ENCODE measurements at places on chromosomes 16 and 17.

DNA sequence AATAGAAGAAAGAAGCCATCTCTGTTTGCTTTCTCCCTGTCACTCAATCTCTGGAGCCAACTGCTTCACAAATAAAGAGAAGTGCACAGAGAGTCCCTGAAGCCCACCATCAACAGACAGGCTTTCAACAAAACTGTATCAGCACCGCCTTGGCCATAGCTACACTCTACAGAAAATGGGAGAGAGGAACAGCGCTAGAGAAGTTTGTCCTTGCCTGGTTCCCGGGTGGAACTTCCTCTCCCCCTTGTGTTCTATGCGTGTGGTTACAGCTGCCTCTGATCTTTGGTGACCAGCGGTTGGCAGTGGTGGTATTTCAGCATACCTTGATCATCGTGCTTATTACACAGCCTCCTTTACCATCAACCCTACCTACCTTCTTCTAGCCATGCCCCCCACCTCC, 91.4 kb upstream of the CCL2 start:
- DNase-seq, result peak; percentile 24

DNA sequence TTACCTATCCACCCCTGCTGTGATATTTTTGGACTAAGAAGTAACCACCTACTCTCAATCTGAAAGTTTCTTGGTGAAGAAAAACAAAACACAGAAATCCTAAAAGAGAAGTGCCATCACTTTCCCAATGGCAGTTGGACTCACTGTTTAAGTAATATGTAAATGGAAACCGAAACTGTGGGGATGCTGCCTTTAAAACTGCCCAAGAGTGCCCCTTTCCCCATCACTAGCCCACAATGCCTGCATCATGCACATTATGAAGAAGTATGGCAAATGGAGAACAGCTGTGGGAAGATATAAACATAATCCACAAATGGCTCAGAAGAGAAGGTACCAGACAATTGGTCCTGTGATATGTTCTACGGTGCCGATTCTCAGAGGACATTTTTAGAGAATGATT, 33.5 kb upstream of the SLC6A2 start:
- DNase-seq, result no peak

GRCh38 chr17:50668025-50668837, 33.5 kb downstream of the ABCC3 start:
- DNase-seq, result no peak

DNA sequence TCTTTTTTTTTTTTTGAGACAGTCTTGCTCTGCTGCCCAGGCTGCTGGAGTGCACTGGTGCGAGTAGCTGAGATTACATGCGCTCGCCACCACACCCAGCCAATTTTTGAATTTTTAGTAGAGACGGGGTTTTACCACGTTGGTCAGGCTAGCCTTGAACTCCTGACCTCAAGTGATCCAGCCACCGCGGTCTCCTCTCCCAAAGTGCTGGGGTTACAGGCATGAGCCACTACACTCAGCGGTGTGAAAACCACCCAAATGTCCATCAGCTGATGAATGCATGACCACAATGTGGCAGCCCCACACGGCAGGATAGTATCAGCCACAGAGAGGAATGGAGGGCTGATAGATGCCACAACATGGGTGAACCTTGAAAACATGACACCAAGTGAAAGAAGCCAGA, 2.1 kb downstream of the P2RX5 start:
- DNase-seq, result peak; percentile 51

DNA sequence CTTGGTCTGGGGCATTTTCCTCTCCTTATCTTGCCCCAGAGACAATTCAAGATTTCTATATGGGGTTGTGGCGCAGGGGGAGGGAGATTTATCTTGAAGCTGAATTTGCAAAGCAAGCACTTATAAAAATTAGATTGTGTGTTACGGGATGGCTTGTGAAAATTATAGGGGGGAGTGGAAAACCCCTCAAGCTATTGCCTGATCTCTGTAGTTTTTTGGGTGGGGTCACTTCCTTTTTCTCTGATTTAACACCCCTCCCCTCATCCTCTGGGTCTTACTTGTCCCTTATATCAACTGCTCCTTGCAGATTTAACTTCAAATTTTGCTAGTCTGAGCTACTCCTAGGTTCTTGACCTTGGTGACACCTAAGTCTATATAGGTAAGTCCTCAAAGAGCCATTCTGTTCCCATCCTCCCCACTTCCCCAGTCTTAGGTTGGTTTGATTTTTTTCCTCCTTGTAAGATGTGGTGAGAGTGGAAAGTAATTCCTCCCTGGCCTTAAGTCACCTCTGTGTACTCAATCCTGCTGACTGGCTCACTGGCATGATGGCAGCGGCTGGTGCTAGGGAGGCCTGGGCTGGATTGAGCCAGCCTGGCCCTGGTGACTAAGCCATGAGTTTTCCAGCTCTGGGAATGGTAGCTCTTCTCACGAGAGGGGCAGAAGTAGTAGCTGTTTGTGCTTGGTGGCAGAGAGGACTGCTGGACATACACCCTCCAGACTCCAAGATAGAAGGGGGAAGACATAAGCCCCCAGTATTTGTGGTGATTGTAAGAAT, 2.3 kb downstream of the ARL4D start:
- DNase-seq, result no peak

- no peak for DNase-seq
Observed at GRCh38 chr17:55334285-55334684, 69.5 kb downstream of the HLF start.

GRCh38 chr17:50257676-50258224, 16.5 kb upstream of the TMEM92 start:
- no peak for DNase-seq

DNA sequence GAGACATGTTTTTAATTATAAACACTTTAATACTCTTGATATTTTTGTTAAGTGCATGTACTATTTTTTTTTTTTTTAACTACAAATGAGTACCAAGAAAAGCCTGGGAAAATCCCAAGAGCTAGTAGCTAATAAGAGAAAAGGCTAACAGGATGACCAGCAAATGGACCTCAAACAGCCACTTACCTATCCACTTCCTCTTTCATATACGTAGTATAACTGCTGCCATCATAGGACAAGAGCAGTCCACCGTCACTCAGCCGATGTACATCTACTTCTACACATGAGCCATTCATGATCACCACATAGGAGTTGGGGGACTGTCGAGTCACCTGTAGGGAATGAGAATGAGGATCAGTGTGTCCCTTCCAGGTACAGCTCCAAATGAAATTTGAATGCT, 128.0 kb upstream of the C17orf78 start:
- no peak for DNase-seq

DNA sequence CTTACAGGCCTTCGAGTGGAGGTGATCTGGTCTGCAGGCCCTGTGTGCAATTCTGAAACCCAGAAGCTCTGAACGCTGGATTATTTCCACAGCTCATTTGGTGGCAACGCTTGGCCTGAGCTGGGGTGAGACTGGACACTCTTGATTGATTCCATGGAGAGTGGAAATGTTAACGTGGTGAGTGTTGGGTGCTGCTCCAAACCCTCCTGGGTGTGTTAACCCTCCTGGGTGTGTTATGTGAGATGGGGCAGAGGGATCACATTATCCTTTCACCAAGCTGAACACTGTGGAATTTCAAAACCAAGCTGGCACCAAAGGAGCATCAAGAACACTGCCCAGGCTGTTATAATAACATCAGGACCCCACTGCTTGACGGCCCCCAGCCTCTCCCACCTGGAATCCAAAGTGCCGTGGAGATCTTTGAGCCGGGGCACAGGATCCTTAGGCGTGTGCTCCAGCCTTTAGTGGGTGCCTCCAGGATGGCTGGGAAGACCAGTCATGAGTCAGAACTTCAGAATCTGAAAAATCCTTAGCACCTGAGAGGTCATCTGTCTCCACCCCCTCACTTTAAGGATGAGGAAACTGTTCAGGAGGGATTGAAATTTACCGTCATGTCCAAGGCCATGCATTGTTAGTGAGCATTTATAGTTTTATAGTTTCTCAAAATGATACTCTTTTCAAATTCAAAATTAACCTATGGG, 75.0 kb downstream of the RPTOR start:
- DNase-seq, result no peak

DNA sequence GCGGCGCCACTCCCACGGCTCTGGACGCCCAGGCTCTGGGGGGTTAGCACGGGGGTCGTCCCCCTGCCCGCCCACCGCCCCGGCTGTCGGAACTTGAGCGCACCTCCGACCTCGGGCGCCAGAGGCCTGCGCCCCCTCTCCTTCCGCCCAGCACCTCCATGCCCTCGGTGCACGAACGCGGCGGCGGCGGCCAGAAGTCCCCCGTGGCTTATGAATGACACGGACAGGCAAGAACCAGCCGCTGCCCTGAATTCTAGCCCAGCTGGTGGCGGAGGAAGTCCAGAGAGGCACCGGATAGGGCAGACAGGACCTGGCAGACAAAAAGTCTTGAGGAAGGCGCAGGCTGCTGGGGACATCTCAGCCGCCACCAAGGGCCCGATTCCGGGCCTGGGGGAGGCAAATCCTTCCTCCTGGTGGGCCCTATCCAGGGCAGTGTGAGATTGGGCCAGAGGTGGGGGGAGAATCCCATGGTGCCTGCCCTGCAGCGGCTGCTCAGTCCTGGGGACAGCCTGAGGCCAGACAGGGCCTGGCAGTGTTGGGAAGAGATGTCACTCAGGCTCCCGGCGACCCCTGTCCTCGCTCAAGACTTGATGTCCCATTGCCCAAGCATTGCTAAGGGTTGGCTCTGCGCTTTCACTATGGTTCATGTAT, 897 bp upstream of the CYGB start:
- no peak for DNase-seq

DNA sequence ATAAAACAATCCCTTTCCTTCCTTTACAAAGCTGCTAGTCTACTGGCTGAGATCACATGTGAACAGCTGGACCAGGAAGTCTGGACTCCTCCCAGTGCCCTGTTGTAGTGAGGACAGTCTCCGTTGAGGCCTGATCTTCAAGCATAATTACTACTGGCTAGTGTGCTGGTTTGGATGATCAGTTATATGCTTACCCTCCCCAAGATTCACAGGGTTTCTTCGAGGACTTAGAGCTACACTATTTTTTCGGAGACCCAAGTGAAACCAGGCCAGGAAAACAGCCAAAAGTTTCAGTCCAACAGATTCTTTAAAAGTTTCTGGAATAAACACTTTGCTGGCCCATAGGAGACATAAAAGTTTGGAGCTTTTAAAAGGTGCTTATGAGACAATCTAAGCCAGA, 194.9 kb upstream of the CDH11 start:
- no peak for DNase-seq
